ENCODE measurements at places on chromosomes 4 and X. TPM values are rescaled to one million over a fixed set of nuclear protein-coding genes. Genes with fewer than 3 reads are reported as not detected.

DNA sequence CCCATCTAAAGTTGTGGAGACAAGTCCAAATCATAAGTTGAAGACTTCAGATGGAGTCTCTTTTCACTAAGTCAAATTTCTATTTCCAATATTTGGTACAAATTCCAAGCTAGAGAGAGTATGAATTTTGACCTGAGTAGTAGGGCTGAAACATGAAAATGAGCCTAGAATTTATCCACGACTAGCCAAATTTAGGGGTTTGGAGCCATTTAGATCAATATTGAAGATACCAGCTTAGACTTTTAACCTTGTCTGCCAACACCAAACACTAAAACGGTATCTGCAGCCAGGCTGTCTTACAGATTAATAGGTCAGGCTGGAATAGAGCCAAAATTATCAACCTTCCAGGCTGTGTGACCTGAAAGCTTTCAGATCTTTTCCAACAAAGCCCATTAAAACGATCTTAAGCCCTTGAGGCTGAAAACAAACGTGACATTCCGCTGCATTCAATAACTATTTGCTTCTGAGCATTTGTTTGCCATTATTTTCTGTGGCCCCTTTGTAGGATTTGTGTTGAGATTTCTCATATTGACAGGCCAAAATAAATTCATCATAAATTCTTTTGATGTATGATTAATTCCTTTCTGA, 268.7 kb upstream of the DKK2 start:
- no peak for DNase-seq

- DNase-seq, result no peak
These were observed 93.3 kb downstream of the ANXA3 start for GRCh38 chr4:78644744-78645330.

- DNase-seq, result no peak
These were observed 6.3 kb upstream of the YIPF6 start for GRCh38 chrX:68492583-68492982.

Gene DMRTC1B
- 4.6 TPM for polyA plus RNA-seq

GRCh38 chr4:142817442-142817841, 28.7 kb downstream of the INPP4B start:
- DNase-seq, result no peak

Gene ARL13A
- not detected for polyA plus RNA-seq

Gene VCX3A
- not detected for polyA plus RNA-seq

- no peak for DNase-seq
These were observed 12.5 kb upstream of the RAB28 start for GRCh38 chr4:13496605-13497004.

- DNase-seq, result no peak
These were observed 114.1 kb downstream of the SOWAHB start for GRCh38 chr4:76783836-76784235.

DNA sequence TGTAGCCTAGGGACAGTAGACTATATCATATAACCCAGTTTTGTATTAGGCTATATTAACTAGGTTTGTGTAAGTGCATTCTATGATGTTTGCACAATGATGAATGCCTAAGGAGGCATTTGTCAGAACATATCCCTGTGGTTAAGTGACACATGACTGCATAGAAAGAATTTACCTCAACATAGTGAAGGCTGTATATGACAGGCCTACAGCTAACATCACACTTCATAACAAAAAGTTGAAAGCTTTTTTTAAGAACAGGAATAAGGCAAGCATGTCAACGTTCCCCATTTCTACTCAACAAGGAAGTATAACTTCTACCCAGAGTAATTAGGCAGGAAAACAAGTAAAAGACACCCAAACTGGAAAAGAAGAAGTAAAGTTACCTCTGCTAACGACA, 165.9 kb upstream of the NDST4 start:
- DNase-seq, result no peak

Gene TFE3
- polyA plus RNA-seq, result 26.8 TPM

Gene CT45A2
- polyA plus RNA-seq, result not detected

GRCh38 chr4:24743206-24743605, 52.2 kb upstream of the SOD3 start:
- no peak for DNase-seq

Gene GPR34
- 7.1 TPM for polyA plus RNA-seq

Gene CHRNA9
- polyA plus RNA-seq, result 1.6 TPM

DNA sequence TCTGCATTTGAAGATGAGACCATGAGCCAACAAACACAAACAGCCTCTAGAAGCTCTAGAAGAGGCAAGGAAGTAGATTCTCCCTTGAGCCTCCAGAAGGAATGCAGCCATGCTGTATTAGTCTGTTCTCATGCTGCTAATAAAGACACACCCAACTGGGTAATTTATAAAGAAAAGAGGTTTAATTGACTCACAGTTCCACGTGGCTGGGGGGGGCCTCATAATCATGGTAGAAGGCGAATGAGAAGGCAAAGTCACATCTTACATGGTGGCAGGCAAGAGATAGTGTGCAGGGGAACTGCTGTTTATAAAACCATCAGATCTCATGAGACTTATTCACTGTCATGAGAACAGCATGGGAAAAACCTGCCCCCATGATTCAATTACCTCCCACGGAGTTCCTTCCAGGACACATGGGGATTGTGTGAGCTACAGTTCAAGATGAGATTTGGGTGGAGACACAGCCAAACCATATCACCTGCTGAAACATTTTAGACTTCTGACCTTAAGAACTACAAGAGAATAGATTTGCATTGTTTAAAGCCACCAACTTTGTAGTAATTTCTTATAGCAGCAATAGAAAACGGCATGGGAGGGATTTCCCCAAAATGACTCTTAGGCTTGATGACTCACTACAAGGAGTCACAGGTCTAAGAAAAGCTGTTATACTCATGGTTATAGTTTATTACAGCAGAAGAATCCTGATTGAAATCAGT, 284.4 kb upstream of the SFRP2 start:
- DNase-seq, result no peak
